NT2/D1 (cell line): ENCODE measurements at places on chromosomes 7 and 10.

DNA sequence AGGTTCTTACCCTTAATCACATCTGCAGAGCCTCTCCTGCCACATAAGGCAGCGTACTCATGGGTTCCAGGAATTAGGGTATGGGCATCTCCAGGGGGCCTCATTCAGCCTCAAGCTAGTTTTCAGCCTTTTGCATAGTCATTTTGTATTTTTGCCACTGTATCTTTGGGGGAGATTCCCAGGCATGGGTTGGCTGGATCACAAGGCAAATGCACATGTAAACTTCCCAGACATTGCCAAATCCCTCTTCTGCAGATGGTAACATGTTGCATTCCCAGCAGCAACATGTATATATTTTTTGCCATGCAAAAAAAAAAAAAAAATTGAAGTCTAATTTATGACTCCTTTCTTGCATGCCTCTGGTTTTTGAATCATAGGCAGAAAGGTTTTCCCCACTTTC is 595.4 kb upstream of the FOXK1 start:
- DNase-seq, result no peak

DNA sequence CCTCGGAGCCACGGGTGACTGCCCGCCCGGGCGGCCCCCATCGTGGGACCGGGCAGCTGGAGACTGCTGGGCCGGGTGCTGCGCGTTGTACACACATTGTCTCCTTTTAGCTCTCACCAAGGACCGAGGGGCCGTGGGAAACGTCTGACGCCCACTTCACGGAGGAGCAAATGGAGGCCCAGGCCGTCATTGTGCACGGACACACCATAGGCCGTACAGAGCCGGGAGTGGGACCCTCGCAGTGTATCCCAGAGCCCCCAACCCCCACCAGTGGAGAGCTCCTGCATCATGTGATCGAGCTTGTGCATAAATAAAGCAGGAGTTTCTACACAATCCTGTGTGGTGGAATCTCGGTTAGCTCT is 722 bp downstream of the DENND10 start:
- DNase-seq, result no peak

- DNase-seq, result no peak
These were observed 219.5 kb upstream of the AOAH start for GRCh38 chr7:36943591-36944435.

- no peak for DNase-seq
These were observed 51.9 kb downstream of the THSD7A start for GRCh38 chr7:11779864-11780674.

- no peak for DNase-seq
These were observed 428.2 kb upstream of the POT1 start for GRCh38 chr7:125357676-125358455.

DNA sequence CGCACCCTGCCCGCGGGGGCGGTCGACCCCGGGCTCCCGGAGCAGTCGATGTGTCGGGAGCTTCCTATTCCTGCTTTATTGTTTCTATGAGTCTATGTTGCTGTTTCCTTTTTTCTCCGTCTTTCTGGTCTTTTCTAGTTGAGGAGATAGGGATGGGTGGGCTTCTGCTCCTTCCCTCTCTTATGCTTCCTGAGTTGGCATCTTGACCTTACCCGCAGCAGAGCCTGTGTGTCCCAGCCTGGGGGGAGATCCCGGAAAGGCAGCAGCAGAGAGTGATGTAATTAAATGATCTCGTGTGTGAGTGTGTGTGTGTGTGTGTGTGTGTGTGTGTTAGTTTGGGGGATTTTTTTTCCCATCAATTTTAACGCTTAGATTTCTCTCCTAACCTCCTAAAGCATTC is 486 bp upstream of the SORCS1 start:
- no peak for DNase-seq

DNA sequence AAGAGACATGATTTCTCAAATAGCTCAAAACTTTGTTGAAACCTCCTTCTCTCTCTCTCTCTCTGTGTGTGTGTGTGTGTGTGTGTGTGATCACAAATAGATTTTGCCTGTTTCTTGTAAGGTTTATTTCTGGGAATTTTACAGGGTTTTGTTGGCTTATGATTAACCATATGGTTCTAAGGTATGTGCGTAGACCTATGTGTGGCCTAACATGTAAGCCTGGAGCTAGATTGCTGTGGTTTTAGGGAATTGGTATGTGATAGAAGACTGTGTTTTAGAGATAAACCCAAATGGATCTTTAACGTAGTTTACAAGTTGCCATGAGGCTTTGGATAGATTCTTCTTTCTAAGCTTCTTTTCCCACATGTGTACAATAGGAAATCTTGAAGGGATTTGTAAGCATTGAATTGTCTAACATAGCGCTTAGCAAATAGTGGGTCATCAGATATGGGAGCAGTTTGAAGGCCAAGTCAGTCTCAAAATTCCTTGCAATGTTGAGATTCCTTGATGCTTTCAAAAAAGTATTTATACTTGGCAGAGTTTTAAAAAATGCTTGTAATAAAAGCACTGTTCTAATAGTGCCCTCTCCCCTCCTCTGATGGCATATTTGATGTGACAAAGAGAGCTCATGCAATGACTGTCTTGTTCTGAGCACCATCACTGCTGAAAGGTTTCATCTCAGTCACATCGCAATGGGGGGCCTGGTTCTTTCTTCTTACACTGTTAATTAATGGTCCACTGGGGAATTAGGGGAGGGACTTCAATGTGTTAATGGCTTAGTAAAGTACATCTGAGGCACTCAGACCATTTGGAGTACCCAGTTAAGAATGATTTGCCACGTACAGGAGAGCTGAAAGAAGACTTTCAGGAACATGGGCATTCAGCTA is 118.2 kb downstream of the SNX10 start:
- DNase-seq, result no peak

DNA sequence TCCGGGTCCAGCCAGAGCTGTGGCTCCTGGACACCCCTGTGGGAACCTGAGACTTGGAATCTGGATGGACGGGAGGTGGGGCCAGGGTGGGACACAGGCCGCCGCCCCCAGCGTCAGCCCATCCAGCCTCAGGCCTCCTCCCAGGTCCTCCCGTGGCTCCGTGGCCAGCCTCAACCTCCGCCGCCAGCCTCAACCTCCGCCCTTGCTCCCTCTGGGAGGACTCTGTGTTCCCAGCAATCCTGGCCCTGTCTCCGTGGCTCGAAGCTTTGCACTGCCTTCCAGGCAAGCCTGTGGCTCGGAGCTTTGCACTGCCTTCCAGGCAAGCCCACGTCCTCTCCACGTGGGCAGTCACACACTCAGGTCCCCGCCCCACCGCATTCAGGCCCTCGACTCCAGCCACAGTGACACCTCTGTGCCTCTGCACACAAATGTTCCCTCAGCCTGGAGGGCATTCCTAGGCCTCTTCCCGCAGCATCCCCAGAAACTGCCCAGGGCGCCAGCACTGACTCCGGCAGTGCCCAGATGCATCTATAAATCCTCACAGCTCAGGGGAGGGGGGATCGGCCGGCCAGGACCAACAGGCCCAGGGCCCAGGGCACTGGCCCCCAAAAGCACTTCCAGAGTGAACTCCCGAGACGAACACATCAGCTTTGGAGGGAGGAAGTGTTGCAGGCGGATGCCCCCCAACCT is 44.7 kb upstream of the PDGFA start:
- DNase-seq, result no peak
